ENCODE measurements at places on chromosomes 12 and 14.

DNA sequence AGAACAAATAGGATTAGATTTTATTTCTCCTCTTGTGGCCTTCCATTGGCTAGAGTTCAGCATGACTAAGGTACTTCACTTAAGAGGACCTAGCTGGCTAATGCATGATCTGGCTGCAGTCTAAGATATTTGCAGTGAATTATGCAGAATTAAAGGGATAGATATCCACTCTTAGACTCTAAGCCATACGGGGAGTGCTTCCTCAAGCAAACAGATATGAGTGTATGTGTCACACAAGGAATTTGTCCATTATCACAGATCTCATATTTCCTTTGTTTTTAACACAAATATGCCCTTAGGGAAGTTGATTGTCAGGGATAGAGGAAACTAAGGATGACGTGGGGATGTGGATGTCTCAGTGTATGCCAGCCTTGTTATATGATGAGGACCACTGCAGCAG, 88.1 kb upstream of the DHRS4 start:
- no peak for DNase-seq

GRCh38 chr14:21405097-21405496, 21.3 kb upstream of the SUPT16H start:
- DNase-seq: no peak

DNA sequence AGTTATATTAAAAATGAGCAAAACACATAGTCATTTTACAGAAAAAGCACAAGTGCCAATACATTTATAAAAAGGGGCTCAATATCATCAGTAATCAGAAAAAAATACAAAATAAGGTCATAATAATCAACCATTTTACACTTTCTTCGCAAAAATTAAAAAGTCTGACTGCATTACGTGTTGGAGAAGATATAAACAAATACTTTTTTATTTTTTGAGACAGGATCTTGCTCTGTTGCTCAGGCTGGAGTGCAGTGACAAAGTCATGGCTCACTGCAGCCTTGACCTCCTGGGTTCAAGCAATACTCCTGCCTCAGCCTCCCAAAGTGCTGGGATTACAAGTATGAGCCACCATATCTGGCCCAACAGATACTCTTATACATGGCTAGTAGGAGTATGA, 181.5 kb upstream of the DIO3 start:
- DNase-seq: no peak

DNA sequence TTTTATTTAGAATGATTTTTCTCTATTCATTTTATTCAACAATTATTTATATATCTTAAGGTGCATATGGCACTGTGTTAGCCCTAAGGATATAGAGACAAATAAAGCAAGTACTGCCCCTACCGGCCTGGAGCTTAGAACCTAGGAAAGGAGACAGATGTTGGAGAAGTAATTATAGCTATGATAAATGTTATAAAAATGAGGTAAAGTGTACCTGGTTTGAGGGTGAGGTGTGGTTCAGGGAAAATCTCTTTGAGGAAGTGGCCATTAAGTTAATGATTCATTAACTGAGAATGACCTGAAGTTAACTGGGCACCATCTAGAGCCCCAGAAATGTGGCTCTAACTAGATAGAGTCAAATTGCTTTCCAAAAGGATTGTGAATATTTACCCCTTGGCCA, 31.9 kb downstream of the CDKL1 start:
- no peak for DNase-seq

- no peak for DNase-seq
These were observed 7.0 kb downstream of the TRMT61A start for GRCh38 chr14:103535891-103536565.

DNA sequence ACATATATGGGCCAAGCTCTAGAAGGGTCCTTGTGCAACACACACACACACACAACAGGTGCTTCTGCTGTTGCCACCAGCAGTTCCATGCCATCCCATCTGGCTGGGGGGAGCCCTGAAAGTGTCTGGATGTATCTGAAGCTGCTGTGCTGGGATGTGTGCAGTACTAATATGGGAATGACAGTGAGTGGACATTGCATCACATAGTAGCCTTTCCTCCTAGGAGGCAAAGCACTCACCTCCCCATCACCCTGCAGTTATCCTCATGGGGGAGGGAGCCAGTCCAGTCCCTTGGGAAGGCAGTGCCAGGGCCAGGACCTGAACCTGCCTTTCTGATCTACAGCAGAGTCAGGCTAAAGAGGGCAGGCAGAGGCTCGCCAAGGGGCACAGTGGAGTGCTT, 208.9 kb downstream of the CACNA1C start:
- no peak for DNase-seq

DNA sequence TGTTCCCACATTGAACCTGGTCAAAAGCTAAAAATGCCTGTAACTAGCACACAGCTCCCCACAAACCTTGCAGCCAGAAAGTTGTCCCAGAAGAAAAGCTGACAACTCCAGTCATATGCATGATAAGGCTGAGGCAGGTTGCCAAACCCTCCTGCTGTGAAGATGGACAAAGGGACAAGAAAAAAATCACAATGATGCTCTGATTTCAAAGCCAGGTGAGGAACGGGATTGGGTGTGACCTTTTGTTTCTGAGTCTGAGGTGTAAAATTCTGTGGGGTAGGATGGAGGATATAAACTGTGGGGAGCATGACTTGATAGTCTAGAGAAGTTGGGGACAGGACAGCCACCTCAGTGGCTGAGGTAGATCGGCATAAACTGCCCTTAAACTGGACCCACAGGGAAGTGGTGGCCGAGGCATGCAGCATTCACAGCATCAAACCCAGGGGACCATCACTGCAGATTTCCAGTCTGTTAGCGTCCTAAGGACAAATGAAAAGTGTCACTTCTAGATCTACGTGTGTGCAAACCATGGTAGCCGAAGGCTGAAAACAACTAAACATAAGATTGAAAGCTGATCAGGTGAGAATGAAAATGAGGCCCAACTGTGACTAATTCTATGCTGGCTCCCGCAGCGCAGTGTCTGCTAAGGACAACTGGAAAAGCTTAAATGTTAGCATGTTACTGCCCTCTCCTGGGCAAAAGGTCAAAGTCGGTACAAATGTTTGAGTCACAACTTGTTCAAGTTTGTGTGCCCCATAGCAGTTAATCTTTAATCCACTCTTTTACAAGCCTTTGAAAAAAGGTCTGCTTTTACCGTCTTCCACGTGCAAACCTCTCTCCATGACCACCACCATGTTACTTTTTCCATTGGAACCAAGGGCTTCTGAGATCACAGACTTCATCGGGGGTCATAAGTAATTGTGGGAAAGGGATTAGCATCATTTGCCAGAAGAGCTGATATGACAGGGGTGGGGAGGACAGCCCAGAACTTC, 39.8 kb downstream of the GRIN2B start:
- DNase-seq: peak; percentile 1

DNA sequence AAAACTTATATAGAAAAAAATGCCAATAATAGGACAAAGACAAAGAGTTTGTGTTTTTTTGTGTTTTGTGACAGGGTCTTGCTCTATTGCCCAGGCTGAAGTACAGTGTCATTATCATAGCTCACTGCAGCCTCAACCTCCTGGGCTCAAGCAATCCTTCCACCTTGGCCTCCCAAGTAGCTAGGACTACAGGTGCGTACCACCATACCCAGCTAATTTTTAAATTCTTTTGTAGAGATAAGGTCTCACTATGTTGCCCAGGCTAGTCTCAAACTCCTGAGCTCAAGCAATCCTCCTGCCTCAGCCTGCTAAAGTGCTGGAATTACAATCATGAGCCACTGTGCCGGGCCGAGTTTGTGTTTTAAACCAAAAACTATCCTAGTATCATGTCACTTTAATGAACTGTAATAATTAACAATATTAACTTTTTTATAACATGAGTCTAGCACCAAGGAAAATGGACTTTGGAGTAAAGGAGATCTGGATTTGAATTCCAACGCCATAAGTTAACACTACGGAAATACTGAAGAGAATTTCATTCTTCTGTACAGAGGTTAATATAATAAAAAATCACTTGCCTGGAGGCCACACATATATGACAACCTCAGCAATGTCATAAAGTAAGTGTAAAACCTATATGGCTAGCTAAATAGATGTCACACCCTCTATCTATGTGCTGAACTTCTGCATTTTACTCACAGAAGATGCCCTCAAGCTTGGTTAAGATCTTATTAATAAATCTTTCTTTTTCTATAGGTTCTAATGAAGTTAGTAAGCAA, 53.2 kb downstream of the EPS8 start:
- DNase-seq: no peak

- DNase-seq: no peak
These were observed 171.8 kb downstream of the FLRT2 start for GRCh38 chr14:85701763-85702162.

DNA sequence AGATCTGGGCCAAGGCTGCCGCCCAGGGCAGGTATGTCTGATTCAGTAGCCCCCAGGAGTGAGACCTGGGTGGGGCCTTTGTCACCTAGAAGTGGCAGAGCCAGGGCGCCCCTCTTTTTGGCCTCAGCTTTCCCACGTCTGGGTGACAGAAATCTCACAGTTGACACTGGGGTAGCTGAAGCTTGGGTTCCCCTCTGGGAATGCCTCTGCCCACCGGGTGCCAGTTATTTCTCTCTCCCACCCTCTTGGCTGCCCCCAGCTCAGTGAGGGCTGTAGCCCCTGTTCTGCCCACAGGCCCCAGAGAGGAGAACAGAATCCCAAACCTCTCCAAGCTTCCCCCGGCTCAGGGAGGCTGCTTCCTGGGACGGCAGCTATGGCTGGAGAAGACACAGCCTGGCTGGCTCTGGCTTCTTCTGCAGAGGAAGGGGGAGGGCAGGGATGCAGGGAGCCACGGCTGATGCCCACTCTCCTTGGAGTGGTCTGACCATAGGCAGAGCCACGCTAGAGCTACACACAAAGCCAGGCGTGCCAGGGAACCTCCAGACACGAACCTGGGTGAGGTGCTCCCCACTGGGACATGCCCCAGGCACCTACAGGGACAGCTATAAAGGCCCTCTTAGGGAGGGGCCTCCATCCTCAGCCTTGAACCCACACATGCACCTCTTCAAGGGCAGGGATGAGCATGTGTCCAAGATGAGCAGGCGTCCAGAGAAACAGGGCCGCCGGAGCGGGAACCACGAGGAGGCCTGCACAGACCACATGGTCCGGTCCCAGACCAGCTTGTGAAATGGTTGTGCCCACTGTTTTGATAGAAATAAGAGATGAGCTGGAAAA, 51.7 kb downstream of the BEGAIN start:
- DNase-seq: no peak
